ENCODE measurements at places on chromosomes 3 and 15.

DNA sequence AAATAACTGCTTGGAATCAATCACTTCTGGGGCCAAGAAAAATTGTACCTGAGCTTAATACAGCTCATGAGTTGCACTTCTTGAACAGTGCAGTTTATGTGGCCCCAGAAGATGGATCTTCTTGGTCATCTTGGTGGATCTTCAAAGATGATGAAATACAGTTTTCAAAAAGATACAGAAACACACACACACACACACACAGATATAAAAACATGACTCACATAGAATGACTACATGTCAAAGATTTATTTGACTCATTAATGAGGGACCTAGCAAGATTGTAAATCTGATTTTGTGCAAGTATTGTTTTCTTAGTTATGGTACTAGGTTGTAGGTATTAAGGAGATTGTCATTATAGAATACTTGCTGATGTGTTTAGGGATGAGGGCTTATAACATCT lies 32.6 kb downstream of the PDCD6IP start:
- no peak for DNase-seq

DNA sequence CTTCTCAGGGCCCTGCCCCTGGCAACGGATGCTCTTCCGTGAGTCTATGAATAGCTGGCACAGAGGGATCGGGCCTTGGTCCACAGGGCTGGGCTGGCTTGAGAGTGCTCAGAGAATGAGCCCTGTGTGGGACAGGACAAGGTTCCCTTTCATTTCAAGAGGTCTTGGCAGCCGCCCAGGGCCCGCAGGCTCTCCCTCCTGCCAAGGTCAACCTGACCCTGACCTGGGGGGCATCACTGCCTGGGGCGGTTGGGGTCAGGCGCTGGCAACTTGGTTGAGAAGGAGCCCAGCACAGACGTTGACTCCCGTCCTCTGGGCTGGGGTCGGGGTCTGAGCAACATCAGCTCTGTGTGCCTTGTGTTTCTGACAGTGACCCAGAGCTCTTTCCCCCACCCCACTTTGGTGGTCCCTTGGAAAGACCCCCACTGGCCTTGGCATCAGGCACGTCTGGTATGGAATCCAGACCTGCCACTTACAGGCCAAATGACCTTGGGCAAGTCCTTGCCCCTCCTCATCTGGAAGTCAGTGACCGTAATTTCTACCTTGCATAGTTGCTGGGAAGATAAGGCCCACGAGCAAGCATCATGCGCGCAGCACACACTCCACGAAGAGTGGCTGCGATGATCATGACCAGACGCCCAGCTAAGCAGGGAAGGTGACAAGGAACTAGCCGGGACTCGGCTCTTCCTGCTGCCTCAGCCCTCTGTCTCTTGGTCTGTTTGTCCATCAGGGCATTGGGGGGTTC lies 36.4 kb downstream of the EPHB3 start:
- DNase-seq, result no peak

DNA sequence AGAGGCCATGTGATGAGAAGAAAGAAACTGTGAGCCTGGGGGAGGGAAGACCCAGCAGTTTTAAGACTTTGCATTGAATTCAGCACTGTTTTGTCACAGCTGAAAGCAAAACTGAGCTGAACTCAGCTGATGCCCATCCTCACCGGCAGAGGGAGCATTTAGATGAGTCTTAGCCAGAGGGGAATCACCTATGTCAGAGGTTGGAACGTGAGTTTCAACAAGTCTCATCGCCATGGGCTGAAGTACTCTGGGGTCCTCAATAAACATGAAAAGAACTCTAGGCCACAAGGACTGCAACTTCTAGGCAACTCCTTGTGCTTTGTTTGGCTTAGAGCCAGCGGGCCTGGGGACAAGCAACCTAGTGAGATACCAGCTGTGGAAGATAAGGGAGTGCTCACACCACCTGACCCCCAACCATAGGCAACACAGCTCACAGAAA lies 324.5 kb downstream of the TBL1XR1 start:
- peak; percentile 31 for DNase-seq

DNA sequence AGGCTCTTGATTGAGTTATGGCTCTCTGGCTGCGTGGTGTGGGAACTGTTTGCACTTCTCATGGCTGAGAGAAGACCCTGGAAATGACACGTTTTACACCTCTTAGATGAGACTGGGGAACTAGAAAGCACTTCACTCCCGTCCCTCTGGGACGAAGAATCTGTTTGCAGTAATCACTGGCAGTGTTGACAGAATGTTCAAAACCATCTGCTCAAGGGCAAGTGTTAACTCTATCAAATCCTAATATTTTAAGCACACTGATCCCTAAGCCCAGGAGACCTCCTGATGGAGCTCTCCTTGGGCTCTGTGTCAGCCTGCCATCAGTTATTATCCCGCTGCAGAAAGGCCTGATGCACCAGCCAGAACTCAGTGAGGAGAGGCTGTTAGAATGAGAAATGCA lies 323.8 kb upstream of the DNAJC19 start:
- no peak for DNase-seq

DNA sequence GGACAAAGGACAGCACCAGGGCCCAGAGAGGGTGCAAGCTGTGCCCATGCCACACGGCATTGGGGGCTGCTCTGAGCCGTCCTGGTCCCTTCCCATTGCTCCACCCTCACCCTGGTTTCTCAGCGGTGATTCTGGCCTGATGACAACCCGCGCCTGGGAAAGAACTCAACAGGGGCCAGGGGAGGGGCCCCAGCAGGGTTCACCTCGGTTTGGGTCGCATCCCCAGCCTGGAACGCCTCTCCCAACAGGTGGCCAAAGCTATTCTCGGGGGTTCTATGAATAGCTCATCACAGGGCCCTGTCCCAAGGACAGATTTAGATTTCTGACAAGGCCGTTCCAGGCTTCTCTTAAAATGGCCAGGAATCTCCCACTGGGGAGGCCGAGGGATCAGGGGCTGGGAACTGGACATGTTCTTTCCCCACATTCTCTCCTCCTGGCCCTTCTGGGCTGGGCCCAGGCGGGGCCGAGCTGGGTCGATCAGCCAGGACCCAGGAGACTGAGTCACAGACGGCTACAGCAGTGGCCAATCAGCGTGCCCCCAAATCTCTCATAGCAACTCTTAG lies 17.9 kb downstream of the GRIP2 start:
- no peak for DNase-seq

DNA sequence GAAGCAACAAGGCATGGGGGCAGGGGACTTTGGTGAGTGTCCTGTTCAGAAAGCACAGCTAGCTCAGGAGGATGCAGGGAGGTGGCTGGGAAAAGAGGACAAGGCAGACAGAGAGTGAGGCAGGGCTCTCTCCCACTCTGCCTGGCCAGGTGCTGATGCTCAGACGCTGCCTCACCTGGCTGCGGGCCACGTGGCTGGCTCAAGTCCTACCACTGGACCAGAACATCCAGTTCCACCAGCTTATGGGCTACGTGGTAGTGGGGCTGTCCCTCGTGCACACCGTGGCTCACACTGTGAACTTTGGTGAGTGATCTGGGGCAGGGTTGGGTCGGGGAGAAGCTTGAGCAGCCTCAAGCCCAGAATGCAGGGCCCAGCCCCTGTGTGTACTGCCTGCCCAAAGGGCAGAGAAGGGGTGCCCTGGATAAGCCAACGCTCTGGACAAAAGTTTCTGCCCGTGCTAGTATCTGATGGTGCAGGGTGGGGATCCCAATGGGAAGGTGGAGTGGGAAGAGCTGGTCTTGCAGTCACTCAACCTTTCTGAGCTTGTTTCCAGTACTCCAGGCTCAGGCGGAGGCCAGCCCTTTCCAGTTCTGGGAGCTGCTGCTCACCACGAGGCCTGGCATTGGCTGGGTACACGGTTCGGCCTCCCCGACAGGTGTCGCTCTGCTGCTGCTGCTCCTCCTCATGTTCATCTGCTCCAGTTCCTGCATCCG lies 20.9 kb downstream of the NOX5 start:
- no peak for DNase-seq

DNA sequence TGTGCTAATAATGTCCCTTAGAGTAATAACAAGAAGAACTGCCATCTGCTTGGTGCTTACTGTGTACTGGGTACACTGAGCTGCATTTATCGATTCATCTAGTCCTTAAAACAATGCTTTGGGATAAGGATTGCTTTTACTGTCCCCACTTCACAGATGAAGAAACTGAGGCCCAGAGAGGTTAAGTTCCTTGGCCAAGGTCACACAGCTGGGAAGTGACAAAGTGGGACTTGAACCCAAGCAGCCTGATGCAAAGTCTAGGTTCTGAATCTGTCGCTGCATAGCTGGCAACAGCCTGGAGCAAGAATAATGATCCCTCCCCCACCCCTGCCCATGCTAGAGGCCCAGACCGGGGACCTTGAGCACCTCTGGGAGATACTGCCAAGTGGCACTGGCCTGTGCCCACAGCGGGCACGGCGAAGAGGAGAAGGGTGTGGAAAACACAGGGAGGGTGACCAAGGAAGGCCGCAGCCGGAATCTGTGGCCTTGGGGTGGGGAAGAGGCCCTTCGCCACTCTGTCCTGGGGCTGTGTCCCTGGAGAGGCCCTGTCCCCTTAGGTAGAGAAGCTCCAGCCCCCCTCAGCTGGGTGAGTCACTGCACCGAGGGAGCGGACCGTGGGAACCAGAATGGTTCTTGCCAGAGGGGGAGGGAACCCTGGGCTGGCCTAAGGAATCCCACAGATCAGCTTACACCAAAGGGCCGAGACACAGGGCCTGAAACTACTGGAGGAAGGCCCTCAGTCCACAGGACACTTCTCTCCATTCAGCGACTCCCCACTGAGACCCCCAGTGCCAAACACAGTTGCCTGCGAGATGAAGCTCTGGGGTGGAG lies 3.5 kb downstream of the PLXND1 start:
- DNase-seq, result peak; percentile 93

DNA sequence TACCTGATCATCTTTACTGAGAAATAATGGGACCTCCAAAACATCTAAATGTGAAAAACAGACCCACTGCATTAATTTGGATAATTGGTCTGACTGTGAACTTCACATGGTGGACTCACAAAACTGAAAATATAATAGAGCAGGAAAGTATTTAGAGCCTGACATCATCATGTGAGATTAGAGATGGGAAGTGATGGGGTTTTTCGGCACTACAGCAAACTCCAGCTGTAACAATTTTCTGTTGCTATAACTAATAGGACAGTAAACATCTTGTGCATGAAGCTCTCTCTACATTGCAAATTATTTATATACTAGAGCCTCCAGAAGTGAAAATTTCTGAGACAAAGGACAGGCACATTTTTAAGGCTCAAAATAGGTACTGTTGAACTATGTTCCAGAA lies 32.2 kb downstream of the VEPH1 start:
- DNase-seq, result no peak

DNA sequence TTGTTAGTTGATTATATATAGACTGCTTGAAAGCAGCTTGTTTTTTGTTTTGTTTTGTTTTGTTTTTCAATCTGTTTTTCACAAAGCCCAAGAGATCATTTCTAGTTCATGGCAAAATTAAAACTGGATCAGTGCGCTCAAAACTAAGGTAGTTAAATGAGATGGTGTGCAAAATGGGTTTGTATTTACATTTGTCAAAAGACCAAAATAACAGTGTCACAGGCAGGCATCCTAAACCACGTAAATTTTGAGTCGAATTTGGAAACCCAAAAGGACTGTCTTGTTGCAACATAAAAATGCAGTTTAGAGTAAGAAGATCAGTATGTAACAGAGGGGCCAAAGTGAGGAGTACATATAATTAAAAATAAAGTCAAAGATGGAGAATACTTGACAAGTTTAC lies 2.4 kb downstream of the DMXL2 start:
- DNase-seq, result no peak

- DNase-seq, result no peak
Measured at GRCh38 chr3:114401346-114401745, 107.5 kb downstream of the TIGIT start.

DNA sequence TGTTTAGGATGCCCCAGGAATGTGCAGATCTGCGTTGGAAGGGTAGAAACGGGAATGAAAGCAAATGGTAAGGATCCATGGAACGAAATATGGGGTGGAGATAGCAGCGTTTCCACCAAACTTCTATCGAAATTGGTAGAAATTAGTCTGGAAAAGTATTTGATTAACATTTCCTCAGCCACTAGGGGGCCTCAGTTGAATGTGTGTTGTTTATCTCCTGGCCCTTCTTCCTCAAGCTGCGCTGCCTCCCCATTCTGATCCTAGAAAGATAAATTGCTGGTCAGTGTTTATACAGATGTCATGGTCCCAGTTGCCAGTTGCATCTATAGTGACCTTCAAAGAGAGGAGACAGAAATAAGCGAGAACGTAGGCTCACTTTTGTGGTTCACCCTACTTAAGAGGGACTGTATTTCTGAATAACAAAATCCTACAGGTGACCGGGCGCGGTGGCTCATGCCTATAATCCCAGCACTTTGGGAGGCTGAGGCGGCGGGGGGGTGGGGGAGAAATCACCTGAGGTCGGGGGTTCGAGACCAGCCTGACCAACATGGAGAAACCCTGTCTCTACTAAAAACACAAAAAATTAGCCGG lies 457.1 kb downstream of the SQOR start:
- peak; percentile 22 for DNase-seq

DNA sequence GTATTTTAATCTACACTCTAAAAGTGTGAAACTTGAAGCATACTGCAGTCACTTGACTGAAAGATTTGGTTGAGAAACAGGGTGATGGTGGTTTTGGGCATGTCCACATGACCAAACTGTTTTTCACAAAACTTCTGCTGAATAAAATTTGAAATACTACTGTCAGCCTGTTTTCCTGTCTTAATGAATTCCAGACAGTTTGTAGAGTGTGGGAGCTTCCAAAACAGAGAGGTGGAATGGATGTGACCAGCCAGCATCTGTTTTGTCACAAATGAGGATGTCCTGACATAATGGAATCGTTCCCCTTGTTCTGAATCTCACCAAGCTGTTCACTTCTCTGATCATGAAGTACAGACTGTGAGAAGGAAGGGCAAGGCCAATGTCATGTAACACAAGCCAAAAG lies 11.8 kb downstream of the MITF start:
- no peak for DNase-seq

DNA sequence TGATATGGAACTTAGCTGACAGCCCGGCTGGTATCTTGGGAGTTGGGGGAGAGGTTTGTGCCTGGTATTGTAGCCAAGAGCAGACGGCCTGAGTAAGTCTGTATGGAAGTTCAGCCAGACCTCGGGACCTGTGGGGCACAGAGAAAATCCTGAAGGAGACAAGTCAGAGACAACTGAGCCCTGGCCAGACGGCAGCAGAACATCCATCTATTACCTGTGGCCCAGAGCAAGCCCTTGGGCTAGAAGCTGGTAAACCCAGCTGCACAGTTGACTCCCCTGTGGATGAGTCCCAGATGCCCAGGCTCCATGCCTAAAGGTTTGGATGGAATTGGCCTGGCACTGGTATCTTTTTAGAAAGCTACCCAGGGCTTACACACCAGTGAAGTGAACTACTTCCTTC lies 70.4 kb upstream of the DLG1 start:
- no peak for DNase-seq

GRCh38 chr15:74870436-74871215 lies 2.5 kb downstream of the SCAMP2 start:
- no peak for DNase-seq

- DNase-seq, result no peak
Measured at GRCh38 chr3:62892951-62893350, 17.7 kb upstream of the CADPS start.

- no peak for DNase-seq
Measured at GRCh38 chr3:20326541-20326940, 140.5 kb upstream of the SGO1 start.

DNA sequence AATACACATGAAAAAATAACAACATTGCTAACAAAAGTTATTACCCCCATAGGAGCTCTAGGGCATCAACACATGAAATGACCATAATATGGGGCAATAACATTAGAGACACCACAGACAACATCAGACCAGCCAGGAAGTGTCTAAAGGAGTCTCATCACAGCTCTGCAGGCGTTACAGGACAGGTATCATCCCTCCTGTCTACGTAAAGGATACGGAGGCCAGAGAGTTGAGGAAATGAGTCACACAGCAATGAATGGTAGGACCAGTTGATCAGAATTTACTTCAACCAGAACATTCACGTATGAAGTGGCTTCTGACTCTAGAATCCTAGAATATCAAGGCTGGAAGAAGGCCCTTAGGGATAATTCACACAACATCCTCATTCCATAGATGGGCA lies 1.8 kb downstream of the NME9 start:
- DNase-seq, result no peak
